ENCODE measurements at places on chromosomes 2 and 18.

DNA sequence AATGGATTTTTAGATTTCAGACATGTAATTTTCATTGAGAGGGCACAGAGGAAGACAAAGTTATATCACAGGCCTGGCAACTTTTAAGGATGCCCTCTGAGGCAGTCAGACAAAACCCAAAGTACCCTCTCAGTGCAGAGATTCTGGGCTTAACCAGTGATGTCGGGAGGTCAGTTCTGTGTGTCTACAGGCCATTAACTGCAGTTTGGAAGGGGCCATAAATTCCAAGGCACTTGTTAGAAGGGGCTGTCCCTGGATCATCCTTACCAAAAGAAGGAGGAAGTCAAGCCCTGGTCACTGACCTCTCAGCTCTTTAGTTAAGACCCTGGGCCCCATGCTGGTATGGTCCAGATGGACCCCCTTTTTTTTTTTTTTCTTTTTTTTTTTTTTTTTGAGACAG, 60.7 kb downstream of the LRRFIP1 start:
- no peak for DNase-seq

DNA sequence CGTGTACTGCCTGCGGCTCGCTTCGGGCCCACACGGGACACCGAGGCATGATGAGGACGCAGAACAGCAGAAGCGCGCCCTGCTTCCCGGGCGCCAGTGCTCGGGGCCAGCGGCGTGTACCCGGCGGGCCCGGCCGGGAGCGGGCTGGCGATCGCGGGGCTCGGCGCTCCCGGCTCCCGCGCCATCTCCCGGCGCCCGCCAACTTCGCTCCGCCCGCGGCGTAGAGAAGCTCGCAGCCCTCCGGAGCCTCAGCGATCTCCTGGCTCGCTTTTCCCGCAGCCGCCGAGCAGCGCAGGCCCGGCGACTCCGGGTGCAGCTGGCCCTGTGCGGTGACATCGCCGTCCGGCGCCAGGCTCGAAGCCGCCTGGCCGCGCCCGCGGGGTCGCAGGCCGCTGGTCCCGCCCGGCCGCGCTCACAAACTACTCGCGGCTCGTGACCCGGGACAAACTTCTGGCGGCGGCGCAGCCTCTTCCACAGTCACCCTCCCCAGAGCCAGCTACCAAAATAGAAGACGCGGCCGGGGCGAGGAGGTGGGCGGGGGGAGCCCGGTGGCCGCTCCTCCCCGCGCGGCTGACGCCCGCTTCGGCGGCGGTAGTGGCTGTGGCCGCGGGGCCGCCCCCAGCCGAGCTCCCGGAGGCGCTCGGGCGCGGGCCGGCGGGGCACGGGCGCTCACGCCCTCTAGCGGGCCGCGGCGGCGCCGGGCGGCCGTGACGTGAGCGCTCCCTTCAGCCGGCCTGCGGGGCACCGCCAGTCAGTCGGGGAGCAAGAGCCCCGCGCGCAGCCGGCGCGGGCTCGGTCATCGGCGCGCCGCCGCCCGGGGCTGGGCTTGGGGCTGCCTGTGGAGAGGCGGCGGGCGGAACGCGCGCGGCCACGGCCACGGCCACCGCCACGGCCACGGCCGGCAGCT, at the start of gene PTPRM:
TSS of gene PTPRM (plus strand) at position 750 of the 907 bp plus-strand sequence. CDS start 503 bp downstream, outside the sequence.
- DNase-seq: peak; percentile 84

DNA sequence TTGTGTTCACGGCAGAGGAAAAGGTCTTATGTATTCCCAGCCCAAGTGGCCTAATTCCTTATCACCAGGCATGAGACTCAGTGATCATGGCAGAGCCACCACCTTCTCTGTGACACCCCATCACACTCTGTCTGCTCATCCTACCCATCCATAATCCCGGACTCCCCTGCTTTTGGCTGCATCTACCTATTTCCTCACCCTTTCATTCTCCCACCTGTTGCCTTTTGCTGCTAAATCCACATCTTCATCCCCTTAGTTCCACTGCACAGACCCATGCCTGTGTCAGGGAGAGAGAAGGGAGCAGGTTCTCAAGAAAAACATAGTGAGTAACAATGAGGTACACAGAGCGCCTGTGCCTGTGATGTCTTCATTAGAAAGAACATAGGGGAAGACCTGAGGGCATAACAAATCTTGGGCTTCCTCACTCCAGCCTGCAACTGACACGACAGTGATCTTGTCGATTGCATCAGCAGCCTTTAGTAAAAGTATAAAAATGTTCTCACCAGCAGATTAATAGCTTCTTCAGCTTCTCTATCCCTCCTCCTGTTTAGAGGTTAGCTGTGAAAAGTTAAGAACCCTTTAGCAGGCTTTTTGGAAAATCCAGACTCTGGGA, 246.5 kb upstream of the SPRED2 start:
- no peak for DNase-seq

DNA sequence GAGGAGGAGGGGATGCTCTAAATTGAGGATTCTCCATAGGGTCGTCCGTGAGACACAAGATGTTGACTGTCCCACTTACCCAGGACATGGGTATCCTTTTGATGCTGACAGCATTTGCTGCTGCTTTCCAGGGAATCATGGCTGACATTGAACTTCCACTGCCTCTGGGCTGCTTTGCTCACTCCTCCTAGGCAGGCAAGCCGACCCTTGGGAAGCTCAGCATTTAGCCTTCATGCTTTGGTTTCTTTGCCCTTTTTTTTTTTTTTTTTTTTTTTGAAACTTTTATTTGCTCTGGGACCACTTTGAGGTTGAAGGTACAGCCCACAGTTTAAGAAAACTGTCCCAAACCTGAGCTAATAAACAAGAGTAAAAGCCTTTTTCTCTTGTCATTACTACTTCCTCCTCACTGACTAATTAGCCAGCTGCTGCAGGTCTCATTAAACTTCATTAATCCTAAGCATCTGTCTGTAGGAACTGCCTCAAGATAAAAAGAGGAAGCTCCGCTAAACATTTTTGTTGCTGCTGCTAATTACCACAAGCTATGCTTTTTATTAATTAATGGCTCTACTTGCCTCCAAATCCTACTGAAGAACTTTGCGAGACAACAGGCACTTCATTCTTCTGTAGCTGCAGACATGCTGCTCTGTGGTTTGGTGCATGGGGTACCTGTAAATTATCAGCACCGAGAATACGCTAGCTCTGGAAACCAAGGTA, 125.4 kb downstream of the SPTBN1 start:
- DNase-seq: no peak

DNA sequence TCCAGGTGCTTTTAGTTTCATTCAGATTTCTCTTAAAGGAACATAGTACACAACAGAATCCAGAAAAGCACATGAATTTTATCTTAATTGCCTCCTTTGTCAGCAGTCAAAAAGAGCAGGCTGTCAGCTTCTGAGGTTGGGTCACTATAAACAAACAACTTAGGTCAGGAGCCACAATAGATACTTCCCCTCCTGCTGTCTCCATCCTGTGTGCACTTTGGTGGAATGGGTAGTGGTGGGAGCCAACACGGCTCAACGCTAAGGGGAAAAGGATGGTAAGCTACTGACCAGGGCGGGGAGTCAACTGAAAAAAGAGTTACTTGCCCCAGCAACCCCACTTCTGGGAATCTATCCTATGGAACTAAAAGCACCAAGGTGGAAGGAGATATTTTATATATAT, 121.9 kb downstream of the PAX3 start:
- DNase-seq: no peak

DNA sequence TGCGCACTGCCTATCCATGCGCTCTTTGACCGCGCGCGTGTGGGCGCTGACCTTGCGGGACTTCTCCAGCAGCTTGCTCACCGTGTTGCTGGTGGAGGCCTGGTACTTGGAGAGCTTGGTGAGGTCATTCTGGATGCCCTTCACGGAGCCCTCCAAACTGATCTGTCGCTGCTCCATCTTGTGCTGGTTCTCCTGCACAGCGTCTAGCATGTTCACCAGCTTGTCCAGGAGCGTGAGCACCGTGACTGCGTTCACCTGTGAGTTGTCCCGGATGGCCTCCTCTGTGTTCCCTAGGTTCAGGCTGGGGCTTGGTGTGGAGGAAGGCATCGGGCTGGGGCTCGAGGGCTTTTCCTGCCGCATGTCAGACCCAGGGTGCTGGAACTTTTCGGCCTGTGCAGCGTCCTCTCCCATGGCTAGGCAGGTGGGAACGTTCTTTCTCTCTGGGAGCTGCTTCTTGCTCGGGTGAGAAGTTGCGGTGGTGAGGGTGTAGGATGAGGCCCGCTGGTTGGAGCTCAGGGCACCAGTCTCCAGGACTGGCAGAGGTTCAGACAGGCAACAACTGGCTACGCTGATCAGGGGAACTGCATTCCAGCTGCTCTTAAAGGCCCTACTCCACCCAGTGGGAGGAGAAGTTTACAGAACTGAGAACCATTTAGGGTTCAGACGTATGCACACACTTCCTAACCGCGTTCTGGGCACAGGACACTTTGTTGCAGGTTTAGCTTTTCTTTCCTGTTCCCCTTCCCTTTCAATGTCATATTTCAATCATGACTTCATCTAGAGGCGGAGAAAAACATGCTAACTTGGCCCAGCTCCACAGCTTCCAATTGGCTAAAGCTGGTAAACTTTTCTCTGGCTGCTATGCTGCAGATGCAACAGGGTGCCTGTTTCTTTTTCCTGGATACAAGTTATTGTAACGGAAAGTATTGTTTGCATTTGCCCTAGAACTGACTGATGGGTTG, at the start of gene CAVIN2:
TSS of gene CAVIN2 (minus strand) at position 574 of the 962 bp plus-strand sequence. CDS start at position 411, 163 bp downstream.
- no peak for DNase-seq

GRCh38 chr2:157743051-157743450, 114.4 kb upstream of the ACVR1C start:
- no peak for DNase-seq

All from globus pallidus (tissue), 1 donor.